ENCODE measurements at places on chromosomes 2 and 18. TPM values are rescaled to one million over a fixed set of nuclear protein-coding genes. Genes with fewer than 3 reads are reported as not detected.

The OSBPL6 gene
- 43.2 TPM for total RNA-seq

The PCARE gene
- total RNA-seq, result not detected

The VWA3B gene
- not detected for total RNA-seq

The SH2D6 gene
- total RNA-seq, result not detected
